ENCODE measurements at places on chromosomes 6 and 20. TPM values are rescaled to one million over a fixed set of nuclear protein-coding genes. Genes with fewer than 3 reads are reported as not detected.

The TXNDC5 gene
- total RNA-seq: 94.7 TPM

The BHLHE23 gene
- not detected for total RNA-seq

The HAO1 gene
- total RNA-seq: not detected

The SRMS gene
- not detected for total RNA-seq

The OVOL2 gene
- not detected for total RNA-seq

The HDAC2 gene
- 57.1 TPM for total RNA-seq
